ENCODE measurements at places on chromosomes 1 and 21.
A peak's percentile ranks its signal among the peaks of the same experiment; 100 is the strongest.

- no peak for DNase-seq
Measured at GRCh38 chr1:21117159-21117558, 59.5 kb downstream of the EIF4G3 start.

DNA sequence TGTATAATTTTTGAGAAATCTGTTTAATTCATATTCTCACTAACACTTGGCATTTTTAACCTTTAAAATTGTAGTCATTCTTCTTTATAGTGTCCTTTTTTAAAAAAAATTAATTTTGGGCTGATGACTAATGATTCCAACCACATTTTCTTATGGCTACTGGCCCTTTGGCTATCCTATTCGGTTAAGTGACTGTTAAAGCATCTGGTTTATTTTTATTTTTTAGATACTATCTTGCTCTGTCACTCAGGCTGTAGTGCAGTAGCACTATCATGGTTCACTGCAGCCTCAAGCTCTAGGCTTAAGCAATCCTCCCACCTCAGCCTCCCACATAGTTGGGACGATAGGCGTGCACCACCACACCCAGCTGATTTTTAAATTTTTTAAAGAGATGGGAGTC, 723.2 kb upstream of the CXADR start:
- DNase-seq = no peak

DNA sequence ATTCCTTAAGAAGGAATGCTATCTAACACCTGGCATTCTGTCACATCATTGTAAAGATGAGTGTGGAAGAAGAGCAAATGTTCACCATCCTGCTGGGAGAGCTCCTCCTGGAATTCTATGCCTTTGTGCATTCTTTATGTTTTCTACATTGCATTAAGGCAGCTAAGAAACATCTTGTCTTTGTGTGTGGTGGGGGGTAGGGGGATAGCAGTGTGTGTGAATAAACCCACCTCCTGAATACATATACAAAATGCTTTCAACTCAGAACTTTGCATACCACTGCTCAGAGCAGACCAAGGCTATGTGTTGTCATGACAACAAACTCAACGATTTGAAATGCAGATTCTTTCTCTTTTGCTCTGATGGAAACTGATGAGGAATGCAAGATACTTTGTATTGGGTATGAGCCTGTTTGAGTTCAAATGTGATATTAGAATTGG, 193.6 kb upstream of the KAZN start:
- DNase-seq = peak; percentile 84

DNA sequence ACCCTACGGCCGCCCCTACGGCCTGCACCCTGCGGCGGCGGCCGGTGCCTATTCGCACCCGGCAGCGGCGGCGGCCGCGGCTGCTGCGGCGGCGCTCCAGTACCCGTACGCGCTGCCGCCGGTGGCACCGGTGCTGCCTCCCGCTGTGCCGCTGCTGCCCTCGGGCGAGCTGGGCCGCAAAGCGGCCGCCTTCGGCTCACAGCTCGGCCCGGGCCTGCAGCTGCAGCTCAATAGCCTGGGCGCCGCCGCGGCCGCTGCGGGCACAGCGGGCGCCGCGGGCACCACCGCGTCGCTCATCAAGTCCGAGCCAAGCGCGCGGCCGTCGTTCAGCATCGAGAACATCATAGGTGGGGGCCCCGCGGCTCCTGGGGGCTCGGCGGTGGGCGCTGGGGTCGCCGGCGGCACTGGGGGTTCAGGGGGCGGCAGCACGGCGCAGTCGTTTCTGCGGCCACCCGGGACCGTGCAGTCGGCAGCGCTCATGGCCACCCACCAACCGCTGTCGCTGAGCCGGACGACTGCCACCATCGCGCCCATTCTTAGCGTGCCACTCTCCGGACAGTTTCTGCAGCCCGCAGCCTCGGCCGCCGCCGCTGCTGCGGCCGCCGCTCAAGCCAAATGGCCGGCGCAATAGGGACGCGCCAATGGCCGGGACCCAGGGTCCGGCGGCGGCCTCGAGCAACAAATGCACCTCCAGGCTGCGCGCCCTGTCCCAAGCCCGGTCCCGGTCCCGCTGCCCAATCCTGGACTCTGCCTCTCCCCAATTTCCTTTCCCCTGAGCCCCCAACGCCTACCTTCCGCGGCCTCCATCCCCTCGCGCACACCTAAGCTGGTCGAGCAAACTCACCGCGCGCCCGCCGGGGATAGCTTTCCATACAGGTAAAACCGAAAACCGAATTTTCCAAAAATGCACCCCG, 1.8 kb downstream of the FOXD3 start:
- peak; percentile 65 for DNase-seq

GRCh38 chr1:198228925-198229324, 72.1 kb downstream of the NEK7 start:
- no peak for DNase-seq

DNA sequence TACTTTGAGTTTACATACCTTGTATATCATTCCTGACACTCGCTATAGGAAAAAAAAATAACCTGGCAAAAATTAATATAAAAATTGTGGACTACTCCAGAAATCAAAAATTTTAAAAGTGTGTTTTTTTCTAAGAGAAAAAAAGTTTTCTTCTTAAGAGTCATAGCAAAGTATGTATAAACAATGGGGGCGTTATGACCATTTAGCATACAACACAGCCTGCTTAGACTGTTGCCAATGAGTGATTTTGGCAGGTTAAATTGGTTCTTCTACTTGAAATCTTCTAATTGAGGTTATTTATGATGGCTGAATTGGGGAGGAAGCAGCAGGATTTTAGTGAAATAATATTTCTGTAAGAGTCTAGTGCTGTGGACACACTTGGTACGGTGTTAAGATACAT, 130.5 kb upstream of the USH2A start:
- DNase-seq = no peak

- DNase-seq = no peak
Measured at GRCh38 chr1:50985094-50985493, 15.0 kb downstream of the CDKN2C start.

- no peak for DNase-seq
Measured at GRCh38 chr21:27764056-27764455, 797.2 kb upstream of the ADAMTS5 start.

- no peak for DNase-seq
Measured at GRCh38 chr1:99560207-99561040, 85.5 kb upstream of the PALMD start.

DNA sequence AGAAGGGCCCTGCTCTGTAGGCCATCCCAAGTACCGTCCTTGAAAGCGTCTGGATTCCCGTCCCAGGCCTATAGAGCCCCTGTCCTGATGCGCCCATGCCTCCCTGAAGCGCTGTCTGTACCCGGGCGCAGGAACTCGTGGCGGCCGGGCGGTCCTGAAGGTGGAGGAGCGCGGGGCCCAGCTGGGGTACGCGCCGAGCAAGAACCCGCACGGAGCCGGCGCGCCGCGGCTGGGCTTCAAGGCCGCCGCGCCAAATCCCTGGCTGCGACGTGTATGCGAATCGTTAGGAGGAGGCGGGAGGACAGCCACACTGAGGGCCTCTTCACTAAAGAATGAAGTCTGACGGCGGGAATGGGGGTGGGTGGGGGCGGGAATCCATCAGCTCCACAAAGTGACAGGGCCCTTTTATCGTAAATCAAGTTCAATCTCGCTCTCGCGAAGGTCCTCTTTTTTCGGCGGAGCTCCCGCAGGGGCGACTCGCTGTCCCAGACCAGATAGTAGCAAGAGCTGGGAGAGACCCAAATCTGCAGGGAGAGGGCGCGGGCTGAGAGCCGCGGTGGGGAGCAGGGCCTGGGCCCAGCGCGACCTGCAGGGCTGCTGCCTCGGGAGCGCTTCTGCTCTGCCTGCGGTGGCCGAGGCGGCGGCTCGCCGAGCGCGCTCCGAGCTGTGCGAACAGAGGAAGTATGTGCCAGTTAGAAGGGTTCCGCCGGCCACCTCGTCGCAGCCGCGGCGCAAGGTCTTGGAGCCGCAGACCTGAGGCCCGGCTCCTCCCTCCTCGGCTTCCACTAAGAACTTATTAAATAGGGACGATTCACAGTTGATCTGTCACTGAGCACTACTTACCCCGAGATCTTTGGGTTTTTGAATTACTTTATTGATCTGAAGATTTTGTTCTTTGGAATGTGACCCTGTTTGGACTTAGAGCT, 10.4 kb downstream of the BARHL2 start:
- peak; percentile 81 for DNase-seq

- DNase-seq = no peak
Measured at GRCh38 chr1:20921285-20921684, 134.2 kb upstream of the HP1BP3 start.

GRCh38 chr1:205767248-205767647, 8.0 kb downstream of the RAB29 start:
- DNase-seq = no peak

GRCh38 chr21:34916446-34916845, 132.7 kb downstream of the RUNX1 start:
- DNase-seq = no peak

GRCh38 chr1:46096269-46097148, 35.9 kb downstream of the PIK3R3 start:
- no peak for DNase-seq

DNA sequence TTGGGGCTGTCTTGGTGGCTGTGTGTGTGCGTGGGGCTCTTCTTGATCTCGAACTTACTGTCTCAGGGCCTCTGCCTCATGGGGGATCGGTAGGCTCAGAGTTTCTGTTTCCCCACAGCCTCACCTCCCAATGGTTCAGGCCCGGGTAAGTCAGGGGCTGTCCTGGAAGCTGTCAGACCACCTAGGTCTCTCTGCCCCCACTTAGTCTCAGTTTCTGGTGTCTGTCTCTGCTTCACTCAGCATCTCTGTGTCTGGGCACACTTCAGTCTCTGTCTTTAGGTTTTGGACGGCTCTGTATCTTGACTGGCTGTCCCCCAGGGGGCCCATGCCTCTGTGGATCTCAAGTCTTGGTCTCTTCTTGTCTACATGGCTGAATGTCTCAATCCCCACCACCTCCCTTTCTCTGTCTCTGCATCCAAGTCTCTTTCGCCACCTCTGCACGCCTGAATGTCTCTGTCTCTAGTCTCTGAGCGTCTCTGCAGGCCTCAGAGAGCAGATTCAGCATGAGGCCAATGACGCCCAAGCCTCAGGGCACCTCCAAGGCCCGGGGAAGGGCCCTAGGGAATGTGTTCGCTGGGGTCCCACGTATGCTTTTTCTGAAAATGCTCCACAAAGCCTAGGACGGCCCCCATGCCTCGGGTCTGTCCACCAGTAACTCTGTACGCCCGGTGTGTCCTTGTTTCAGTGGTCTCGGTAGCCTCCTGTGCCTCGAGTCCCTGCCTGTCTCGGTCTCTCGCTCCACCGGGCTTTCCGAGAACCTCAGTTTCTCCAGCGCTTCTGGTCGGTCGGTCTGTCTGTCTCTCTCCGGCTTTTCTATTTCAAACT, 818 bp downstream of the FHL3 start:
- DNase-seq = no peak

DNA sequence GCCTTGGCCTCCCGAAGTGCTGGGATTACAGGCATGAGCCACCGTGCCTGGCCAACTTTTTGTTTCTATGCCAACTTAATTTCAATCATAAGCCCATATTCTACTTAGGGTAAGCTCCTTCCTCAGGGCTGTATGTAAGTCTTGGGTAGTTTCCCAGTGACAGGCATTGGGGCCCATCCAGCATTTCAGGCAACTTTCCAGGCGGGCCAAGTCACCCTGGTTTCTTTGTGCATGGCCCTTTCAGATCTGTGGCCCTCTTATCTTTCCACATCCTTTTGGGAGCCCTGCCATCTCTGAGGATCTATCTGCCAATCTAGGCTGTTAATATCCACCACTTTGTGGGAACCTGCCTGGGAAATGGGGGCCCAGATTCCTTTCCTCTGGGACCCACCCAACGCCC, 58.7 kb downstream of the TNN start:
- no peak for DNase-seq

DNA sequence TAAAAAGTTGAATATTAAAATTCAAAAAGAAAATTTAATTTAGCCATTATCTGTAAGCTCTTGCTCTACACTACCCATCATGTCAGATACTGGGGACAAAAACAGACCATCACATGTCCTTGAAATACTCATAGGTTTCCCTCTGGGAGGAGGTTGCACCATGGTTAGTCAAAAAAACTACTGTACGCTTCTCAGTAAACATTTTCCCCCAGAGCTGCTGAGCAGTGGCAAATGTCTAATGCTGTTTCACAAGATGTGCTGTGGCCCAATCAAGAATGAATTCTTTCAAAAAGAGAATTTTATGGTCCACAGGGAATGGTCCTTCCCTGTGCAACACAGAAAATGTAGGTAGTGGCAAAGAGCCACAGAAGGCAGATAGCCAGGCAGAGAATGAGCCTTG, 6.1 kb downstream of the SLC25A24 start:
- no peak for DNase-seq

- no peak for DNase-seq
Measured at GRCh38 chr1:39081271-39082009, 55.3 kb downstream of the NDUFS5 start.

GRCh38 chr1:35451125-35451528, 106.1 kb downstream of the KIAA0319L start:
- DNase-seq = peak; percentile 85

GRCh38 chr1:60759291-60759690, 323.1 kb upstream of the NFIA start:
- DNase-seq = no peak

- DNase-seq = no peak
Measured at GRCh38 chr1:201990427-201990826, 8.0 kb downstream of the RNPEP start.

GRCh38 chr1:158810311-158810710, 20.8 kb upstream of the MNDA start:
- no peak for DNase-seq

- DNase-seq = no peak
Measured at GRCh38 chr21:31708541-31708940, 23.4 kb downstream of the SCAF4 start.

DNA sequence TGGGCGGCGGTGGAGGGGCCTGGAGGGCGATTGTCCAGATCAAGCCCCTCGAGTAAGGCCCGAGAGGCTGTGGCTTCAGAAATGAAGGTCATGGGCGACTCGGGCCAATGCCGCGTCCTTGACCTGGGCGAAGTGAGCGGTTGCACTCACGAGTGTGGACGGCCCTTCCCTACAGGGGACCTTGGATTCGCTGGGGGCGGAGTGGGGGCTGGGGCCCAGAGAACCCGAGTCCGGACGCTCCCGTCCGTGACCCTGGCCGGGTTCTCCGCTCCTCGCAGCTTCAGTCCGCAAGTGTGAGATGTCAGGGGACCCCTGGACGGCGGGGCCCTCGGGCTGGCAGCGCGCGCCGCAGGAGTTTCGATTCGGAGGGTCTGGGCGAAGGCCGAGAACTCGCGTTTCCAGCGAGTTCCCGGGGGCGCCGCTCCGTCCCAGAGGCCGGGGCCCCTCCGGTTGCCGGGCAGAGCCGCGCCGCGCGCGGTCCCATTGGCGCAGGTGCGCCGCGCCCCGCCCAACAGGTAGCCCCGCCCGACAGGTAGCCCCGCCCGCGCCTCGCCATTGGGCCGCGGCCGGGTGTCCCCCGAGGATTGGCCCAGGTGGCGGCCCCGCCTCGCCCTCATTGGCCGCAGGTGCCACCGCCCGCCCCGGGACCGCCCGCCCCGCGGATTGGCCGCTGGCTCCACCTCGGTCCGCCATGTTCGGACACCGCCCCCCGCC, at the start of gene PRKCZ:
PRKCZ (plus strand) TSS at position 694 of the 714 bp plus-strand sequence. CDS start 220 bp downstream, outside the sequence.
- peak; percentile 96 for DNase-seq

DNA sequence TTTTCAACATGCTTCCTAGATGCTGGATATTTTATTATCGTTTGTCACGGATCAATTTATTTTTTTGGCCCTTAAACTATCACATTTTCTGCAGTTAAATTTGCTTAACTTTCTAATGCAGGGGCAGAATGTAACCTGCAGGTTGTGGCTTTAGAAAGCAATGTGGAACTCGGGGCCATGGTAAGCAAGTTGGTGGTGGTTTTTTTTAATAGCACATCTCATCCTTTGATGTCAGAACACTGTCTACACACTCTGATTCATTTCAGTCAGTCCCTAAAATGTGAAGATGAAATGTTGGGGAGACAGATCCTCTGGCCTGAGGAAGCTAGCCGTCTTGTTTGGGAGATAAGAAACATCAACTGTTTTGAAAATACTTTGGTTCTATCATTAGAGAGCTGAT, 89.5 kb downstream of the GALNT2 start:
- no peak for DNase-seq

- no peak for DNase-seq
Measured at GRCh38 chr21:27301220-27301619, 334.3 kb upstream of the ADAMTS5 start.

Measured in GM23338 (cell line).